ENCODE measurements at places on chromosomes 5 and 9.
A peak's percentile ranks its signal among the peaks of the same experiment; 100 is the strongest.

DNA sequence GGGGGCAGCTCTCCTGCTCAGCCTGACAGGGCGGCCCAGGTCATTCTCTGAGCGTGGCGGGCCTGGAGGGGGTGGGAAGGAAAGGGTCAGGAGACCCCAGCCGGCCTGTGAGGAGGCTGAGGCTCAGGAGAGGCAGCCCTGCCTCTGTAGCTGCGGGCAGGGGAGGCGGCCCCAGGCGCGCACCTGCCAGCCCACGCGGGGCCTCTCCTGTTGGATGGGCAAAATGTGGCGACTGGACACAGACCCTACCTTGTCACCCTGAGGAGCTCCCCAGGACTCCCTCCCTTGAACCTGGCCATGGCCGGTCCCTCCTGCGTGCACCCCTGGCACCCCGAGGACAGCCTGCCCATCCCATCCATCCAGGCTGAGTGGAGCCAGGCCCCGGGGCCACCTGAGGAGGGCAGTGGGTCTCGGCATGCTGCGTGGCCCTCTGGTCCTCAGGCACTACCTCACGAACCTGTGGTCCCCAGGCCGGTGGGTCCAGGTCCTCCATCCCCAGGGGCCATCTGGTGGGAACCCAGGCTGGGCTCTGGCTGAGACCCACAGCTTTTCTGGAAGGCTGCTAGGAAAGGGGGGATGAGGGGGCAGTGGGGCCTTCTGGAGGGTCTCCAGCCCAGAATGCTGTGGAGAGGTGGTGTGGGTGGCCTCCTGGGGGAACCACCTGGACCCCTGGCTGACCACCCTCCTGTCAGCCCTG is 15.1 kb upstream of the NRARP start:
- DNase-seq: peak; percentile 57

- DNase-seq: no peak
Observed at GRCh38 chr5:15807871-15808270, 307.9 kb downstream of the FBXL7 start.

DNA sequence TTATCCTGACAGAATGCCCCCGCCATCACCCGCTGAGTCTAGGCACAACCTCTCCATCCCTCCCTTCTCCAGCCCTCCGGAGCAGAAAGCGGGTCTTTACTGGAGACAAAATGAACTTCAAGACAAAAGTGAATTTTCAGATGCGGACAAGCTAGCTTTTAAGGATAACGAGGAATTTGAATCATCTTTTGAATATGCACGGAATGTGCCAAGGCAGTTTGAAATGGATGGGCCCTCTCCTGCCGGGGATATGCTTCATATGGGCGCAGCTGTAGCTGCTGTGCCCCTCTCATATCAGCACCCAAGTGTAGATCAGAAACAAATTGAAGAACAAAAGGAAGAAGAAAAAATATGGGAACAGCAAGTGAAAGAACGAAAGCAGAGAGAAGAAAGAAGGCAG is 37.5 kb downstream of the CPLANE1 start:
- no peak for DNase-seq

DNA sequence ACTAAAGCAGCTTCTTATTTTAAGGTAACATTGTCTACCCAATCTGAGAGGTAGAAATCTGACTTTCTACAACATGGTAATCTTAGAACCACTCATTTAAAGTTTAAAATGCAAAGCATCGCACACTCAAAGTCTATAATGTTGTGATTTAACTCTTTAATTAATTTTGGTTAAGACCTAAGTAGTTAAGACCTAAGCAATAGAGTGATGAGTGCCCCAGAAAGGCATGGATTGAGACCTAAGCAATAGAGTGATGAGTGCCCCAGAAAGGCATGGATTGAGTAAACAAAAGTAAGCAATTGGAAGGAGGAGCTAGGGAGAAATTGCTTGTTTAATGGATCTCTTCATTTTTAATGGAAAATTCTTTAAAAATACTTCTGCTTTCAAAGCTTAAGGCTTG is 86.8 kb downstream of the NLN start:
- no peak for DNase-seq

GRCh38 chr9:80144406-80144805 is 572.6 kb downstream of the TLE4 start:
- no peak for DNase-seq

DNA sequence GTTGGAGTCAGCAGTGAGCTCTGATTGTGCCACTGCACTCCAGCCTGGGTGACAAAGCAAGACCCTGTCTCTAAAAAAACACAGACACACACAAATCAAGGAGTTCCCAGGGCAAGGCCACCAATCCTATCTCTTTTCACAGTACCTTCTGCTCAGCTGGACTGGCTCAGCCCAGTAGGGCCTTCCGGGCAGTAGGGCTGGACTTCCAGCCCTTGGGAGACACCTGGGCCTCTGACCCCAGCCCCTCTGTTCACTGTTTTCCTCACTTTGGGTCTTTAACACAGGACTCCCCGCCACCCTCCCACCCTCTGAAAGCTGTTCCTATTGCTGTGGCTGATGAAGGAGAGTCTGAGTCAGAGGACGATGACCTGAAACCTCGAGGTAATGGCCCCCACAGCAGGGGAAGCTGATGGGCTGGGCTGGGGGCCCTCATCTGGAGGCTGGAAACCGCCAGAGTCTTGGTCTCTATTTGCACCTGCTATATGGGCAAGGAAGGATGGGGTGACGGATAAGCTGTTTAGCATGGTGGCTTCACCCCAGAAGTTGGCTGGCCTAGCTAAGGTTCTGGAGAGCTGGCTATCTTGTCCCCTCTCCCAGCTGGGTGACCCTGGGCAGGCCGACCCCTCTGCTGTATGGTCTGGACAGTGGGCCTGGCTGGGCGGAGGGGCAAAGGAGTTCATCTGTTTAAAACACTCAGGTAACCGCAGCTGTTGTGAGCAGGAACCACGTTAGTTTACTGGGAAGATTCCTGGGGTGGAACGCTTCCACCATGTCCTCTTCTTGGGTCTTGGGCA is 25.6 kb downstream of the USP20 start:
- no peak for DNase-seq

- DNase-seq: no peak
Observed at GRCh38 chr5:95927927-95928723, 33.5 kb downstream of the ELL2 start.

GRCh38 chr5:90941002-90941720 is 382.6 kb downstream of the ADGRV1 start:
- DNase-seq: no peak

DNA sequence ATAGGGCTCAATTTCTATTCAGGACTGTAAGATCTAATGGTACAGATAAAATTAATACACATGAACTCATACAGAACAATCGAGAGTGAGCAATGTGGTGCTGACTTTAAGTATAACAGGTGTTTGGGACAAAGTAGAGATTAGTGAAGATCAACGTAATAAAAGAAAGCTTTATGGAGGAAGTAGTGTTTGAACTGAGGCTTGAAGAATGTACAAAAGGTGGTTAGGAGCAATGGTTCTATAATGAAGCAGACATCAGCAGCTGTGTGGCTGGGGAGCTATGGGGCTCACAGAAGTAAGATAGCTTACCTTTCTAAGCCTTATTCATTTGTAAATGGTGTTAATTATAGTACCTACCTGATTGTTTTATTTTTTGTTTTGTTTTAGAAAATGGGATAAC is 275.4 kb upstream of the RGMB start:
- no peak for DNase-seq

- no peak for DNase-seq
Observed at GRCh38 chr5:107576155-107576554, 94.6 kb downstream of the EFNA5 start.

GRCh38 chr5:35046774-35047173 is 975 bp downstream of the AGXT2 start:
- DNase-seq: no peak

DNA sequence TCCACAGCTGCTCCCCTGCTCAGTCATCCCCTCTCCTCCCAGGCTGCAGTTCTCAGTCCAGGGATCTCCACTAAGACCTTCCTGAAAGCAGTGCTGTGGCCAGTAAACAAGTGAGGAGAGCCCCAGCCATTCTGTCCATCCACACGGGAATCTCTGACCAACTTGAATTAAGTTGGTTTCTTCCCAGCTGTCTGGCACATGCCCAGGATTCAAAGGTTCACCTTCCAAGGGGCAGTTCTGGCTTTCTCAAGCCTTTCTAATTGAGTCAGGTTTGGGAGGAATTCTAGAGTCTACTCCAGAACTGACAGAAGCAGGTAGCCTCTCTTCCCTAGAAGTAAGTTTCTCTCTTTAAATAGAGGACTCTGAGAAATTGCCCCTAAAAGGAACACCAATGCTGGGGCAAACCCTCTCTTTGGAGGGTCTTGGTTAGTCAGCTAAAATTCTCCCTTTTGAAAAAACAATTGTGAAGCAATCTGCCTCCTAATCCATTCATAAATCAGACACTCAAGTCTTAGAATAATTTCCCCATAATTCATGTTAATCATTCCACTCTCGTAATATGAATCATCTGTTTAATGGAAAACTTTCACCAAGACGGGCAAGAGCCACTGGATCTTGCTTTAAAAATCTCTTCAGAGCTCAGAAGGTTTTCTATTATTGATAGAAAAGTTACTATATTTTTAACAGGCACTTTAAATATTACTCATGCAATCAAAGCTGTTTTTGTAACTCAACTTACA is 133.8 kb downstream of the SPOCK1 start:
- no peak for DNase-seq

DNA sequence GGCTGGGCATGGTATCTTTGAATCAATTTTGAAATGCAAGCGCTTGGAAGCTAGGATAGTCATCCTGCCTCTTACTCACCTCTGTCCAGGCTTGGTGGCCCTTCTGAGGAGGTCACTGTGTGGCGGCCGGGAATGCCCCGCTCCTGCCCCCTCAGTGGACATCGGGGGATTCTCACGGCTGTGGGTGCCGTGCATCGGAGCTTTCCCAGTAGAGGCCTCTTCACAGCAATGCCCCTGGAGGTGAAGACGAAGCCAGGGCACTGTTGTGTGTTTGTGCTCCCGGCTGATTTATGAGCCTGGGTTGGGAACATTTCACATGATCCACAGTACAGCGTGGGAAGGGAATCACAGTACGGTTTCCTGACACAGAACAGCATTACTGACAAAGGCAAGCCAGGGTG is 147.5 kb downstream of the NXNL2 start:
- DNase-seq: no peak

- DNase-seq: no peak
Observed at GRCh38 chr5:160486573-160486972, 64.9 kb downstream of the PTTG1 start.

DNA sequence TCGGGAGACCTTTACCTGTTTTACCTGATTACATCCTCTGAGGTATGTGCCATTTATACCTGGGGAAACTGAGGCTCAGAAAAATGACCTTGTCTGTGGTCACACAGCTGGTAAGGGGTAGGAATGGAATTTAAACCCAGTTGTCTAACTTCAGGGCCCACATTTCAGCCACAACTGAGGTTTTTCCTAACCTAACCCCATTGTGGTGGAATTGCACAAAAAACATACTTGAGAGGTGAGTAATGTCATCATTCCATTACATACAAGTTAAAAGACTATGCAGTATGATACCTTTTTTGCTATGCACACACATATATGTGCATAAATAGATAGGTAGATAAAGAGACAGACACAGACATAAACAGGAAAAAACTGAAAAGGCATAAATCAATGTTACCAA is 14.1 kb downstream of the FGF1 start:
- DNase-seq: no peak

- DNase-seq: no peak
Observed at GRCh38 chr9:84054341-84055010, 73.9 kb downstream of the RMI1 start.

GRCh38 chr5:141973871-141974595 is 5.1 kb downstream of the RNF14 start:
- DNase-seq: no peak

DNA sequence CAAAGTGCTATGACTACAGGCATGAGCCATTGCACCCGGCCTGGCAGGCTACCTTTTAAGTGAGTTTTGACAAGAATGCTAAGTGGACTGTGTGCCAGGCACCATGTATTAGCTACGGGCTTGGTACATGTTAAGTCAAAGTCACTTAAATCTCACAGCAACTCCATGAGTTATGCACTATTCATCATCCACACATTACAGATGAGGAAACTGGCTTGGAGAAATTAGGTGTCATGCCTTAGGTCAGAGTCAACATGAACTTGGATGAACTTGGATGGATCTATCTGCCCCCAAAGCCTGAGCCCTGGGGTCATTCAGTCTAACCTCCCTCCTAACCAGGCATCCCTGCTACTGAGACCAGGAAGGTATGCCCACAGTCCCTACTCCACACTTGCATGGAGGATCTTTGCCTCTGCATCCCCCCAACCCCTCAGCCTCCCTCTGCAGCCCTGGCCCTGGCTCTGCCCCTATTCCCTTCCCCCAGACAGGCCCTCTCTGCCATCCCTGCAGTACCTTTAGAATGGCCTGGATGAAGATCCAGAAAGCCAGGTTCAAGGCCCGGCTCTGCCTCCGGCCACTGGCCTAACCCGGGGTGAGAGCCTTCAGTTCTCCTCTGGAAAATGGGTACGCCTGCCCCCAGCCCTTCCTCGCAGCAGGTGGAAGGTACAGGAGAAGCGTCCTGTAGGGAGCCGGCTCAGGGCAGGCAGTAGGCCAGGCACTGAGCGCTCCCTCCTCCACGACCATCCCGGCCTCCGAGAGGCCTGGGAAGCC is 685 bp upstream of the ADGRD2 start:
- DNase-seq: no peak

Data from ecto neural progenitor cell (in vitro differentiated cells).